ENCODE measurements at places on chromosomes 6 and 20.

DNA sequence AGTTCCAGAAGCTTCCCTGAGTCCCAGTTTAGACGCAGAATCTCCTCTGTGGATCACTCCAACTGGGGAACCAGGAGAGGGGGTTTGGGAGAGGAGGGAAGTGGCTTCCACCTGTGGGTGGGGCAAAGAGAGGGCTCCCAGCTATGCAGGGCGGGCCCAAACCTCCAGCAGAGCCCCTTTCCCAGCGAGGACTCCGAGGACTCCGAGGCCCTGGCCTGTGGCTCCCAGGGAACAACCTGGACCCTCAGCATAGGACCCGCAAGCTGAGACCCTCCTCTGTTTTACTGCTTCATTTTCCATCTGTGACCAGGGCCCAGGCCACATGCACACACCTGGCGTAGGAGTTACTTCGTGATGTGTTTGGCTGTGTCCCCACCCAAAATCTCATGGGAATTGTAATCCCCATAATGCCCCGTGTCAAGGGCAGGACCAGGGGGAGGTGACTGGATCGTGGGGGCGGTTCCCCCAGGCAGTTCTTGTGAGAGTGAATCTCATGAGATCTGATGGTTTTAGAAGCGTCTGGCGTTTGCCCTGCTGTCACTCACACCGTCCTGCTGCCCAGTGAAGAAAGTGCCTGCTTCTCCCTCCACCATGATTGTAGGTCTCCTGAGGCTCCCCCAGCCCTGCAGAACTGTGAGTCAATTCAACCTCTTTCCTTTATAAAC lies 27.9 kb downstream of the NTSR1 start:
- DNase-seq, result no peak

DNA sequence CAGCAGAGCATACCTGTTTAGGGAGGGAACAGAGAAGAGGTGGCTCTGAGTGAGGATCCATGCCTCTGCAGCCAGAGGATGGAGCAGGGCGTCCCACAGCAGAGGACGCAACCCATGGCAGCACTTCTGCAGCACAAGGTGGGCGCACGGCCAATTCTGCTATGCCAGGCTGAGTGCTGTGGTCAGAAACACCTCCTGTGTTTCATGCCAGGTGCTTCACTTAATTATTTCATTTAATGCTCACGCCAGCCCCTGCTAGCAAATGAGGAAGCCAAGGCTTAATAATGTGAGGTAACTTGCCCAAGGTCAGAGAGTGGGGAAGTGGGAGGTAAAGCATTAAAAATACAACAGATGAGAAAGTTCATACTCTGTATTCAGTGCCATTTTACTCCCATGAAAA lies 68.5 kb upstream of the PTGIS start:
- no peak for DNase-seq

DNA sequence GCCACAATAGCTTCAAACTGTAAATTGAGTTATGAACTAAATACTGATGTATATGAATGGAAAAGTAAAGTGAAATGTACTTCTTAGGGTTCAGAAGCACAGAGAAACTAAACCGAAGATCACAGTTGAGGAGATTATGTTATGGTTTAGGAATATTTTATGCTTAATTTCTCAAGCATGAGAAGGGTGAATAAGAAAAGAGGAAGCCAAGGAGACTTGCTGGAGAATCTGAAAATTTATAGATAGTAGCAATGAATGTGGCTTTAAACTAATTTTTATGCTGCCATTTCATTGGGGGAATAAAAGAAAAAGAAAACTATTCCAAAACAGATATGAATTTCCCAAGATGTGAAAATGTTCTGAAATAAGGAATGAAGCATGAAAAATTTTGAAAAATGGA lies 5.6 kb downstream of the ANKS1A start:
- DNase-seq, result no peak

- no peak for DNase-seq
Observed at GRCh38 chr6:112682071-112682470, 334.9 kb downstream of the RFPL4B start.

DNA sequence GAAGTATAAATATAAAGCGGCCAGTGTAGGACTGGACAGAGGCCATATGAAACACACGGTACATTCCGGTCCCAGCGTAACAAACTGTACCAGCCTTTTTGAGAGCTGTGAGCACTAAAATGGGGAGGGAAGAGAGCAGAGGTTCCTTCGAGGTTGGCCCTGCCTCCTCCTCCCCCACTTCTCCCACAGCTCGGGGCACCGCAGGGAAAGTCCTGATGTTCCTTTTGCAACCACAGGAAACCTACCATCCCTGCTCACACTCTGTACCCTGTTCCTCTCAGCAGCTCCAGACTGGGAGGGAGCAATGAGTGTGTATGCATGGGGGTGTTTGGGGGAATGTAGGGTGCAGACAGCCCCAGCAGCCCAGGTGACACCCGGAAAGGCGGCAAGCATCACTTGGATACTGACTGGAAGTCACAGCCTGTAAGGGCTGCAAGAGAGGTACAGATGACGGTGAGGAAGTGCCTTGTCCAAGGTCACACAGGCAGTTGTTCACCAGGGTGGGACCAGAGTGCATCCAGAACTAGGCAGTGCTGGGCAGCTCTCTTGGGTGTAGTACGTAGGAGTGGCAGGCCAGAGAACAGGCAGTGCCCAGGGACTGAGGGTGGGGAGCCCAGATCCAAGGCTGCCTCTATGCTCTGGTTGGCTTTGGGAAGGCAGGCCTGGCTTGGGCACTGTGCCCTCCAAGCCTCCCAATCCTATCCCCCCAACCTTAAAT lies 11.0 kb upstream of the ARMC12 start:
- DNase-seq, result no peak

GRCh38 chr20:17725094-17725835 lies 25.5 kb downstream of the BANF2 start:
- no peak for DNase-seq

- no peak for DNase-seq
Observed at GRCh38 chr6:143241111-143241510, 180.4 kb downstream of the AIG1 start.

DNA sequence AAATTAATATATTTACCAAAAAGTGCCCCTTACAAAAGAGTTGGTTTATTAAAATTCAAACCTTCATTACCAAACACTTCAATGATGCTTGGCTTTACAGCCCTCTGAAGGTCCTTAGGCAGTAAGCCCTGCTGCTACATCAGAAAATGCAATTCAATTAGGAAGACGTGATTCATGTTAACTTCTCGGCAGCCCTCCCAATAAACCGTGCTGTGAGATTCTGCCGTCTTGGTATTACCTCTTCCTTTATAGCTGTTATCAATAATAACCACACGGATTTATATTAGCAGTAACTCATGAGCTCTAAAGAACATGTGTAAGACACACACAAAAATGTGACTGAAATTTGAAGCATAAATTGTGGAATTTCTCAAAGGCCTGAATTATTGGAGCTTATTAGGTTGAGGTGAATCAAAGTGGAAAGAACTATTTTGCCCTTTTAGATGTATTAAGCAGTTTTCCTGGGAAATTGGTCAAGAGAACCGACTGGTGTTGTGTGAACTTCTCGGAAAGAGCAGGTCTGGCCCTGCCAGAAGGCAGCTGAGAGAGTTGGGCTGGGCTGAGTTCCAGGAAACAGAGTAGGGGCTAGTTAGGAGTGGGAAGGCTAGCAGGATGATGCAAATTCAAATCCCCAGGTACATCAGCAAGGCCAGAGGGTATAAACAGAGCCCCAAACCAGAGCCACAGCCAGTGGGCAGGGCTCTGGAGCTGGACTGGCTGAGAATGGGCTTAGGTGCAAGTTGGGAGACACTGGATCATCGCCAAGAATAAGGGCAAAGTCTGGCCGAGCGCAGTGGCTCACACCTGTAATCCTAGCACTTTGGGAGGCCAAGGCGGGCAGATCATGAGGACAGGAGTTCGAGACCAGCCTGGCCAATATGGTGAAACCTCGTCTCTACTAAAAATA lies 33.1 kb downstream of the FGD2 start:
- DNase-seq, result no peak

- no peak for DNase-seq
Observed at GRCh38 chr6:113458368-113459010, 398.7 kb upstream of the MARCKS start.

Measured in stimulated activated naive CD8-positive, alpha-beta T cell treated with anti-CD3 and anti-CD28 coated beads, Interleukin-15, Interleukin-2, amounts not matched to agents 100 U/mL and 50 U/mL, for 24 hours (primary cell).